GM23338 (cell line): ENCODE measurements at places on chromosomes 4 and X. TPM values are rescaled to one million over a fixed set of nuclear protein-coding genes. Genes with fewer than 3 reads are reported as not detected.
A peak's percentile ranks its signal among the peaks of the same experiment; 100 is the strongest.

GRCh38 chrX:72107320-72107719 lies 24.4 kb downstream of the RTL5 start:
- no peaks in the 10 kb centered on the region for H3K4me1 ChIP-seq
- DNase-seq = peak; percentile 32
- no peaks in the 10 kb centered on the region for H3K36me3 ChIP-seq
- H3K4me3 ChIP-seq = no peak overlapping the region
- no peaks in the 10 kb centered on the region for H3K27me3 ChIP-seq

- H3K4me1 ChIP-seq = peaks cover 82% of the 10 kb centered on the region
- DNase-seq = no peak
- no peak overlapping the region for H3K4me3 ChIP-seq
- peak overlapping the region; percentile 70; the same call in 1 of the 2 replicates for H3K27ac ChIP-seq
- H3K36me3 ChIP-seq = no peaks in the 10 kb centered on the region
Measured at GRCh38 chrX:133350751-133351150, 64.5 kb downstream of the GPC4 start.

GRCh38 chr4:158870626-158871334 lies 102.0 kb downstream of the FNIP2 start:
- H3K36me3 ChIP-seq = no peaks in the 10 kb centered on the region
- peak; percentile 72 for DNase-seq
- no peaks in the 10 kb centered on the region for H3K27me3 ChIP-seq
- H3K27ac ChIP-seq = no peak overlapping the region

- no peaks in the 10 kb centered on the region for H3K27me3 ChIP-seq
- no peak for DNase-seq
- no peak overlapping the region for H3K4me3 ChIP-seq
- no peaks in the 10 kb centered on the region; the same call in 1 of the 2 replicates for H3K4me1 ChIP-seq
Measured at GRCh38 chrX:130772776-130773143, 130.2 kb downstream of the ENOX2 start.

DNA sequence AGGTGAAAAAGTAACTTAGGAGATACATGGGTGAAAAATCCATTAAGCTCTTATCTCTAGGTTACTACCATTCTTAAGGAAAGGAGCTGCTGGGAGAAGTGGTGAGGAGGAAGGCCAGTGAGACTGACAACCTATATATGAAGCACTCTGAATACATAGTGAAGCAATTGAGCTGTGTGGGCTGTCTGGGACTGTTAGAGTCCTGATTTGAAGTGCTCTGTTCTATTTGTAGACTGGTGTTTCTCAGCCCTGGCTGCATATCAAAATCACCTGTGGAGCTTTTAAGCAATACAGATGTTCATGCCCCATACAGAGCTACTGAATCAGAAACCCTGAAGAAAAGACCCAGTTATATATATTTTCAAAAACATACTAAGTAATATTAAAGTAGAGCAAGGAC lies 3.9 kb downstream of the SERTM2 start:
- peaks cover 51% of the 10 kb centered on the region for H3K4me1 ChIP-seq
- H3K27me3 ChIP-seq = no peaks in the 10 kb centered on the region
- no peak overlapping the region for H3K4me3 ChIP-seq
- no peaks in the 10 kb centered on the region for H3K36me3 ChIP-seq
- no peak overlapping the region for H3K27ac ChIP-seq
- DNase-seq = no peak

DNA sequence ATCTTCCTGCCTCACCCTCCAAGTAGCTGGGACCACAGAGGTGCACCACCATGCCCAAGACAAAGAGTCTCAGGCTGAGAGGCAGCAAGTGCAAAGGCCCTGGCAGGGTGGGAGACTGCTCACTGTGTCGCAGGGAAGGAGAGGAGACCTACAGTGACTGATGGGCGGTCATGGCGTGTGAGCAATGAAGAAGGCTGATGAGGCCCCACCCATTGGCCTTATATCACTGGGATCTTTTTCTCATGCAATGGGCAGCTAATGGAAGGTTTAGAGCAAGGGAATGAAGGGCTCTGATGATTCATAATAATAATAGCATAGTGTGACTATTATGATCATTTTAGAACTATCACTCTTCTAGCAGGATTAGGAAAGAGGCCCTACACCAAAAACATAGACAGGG lies 20.9 kb downstream of the FAM9C start:
- H3K4me1 ChIP-seq = peaks cover 8% of the 10 kb centered on the region
- H3K36me3 ChIP-seq = no peaks in the 10 kb centered on the region

DNA sequence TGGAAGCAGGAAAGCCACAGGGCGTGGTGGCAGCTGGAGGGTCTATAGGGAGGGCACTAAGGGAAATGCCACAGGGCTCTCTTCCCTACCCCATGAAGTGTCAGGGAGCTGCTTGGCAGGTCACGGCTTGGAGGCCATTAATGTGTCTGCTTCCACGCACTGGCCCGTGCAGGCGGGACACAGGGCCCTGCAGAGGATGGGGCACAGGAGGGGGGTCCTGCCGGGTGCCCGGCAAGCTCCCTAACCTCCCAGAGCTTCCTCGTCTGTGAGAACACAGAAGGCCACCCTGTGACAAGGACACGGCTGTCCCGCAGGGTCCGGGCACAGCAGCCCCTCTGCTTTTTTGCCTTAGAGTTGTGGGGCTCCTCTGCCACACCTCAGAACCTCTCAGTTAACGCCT lies 25.5 kb downstream of the FAM53A start:
- H3K4me1 ChIP-seq = no peaks in the 10 kb centered on the region
- no peaks in the 10 kb centered on the region for H3K36me3 ChIP-seq
- no peaks in the 10 kb centered on the region for H3K27me3 ChIP-seq
- no peak for DNase-seq
- no peak overlapping the region for H3K27ac ChIP-seq
- H3K4me3 ChIP-seq = no peak overlapping the region

DNA sequence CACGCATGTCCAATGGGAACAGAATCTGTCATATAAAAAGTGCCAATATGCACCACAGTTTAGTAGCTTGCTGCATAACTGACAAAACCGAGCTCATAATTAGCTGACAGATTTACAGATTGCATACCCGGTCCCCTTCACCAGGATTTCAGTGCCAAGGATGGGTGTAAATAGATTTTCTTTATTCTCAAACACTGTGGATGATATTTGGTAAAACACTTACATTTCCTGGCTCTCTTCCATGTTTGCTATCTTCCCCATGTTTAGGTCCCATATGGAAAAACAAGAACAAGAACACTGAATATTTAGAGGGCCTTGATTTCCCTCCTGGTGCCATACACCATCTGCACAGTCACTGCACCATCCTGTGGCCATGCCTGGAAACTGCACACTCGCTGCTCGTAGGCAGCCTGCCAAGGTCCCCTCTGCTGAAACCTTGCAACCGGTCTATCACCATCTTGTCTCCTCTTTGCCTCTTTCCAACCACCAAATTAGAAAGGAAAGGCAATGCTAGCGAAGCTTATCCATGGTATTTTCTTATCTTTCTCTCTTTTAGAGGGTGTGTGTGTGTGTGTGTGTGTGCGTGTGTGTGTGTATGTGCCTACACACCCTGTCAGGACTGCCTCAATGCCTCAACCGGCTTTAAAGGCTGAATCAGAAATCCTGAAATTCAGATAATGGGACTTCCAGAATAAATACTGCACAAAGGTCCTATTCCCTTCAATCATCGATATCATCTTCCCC lies 124.2 kb upstream of the MBNL3 start:
- no peaks in the 10 kb centered on the region for H3K27me3 ChIP-seq
- no peak overlapping the region for H3K27ac ChIP-seq
- no peaks in the 10 kb centered on the region for H3K36me3 ChIP-seq
- H3K4me3 ChIP-seq = no peak overlapping the region

- no peak overlapping the region for H3K4me3 ChIP-seq
- no peaks in the 10 kb centered on the region for H3K27me3 ChIP-seq
- H3K4me1 ChIP-seq = no peaks in the 10 kb centered on the region
- no peaks in the 10 kb centered on the region for H3K36me3 ChIP-seq
Measured at GRCh38 chr4:45078201-45078600, 351.8 kb upstream of the GNPDA2 start.

- H3K27ac ChIP-seq = no peak overlapping the region
- H3K27me3 ChIP-seq = no peaks in the 10 kb centered on the region
- H3K4me3 ChIP-seq = no peak overlapping the region
- no peaks in the 10 kb centered on the region for H3K4me1 ChIP-seq
- no peak for DNase-seq
- no peaks in the 10 kb centered on the region for H3K36me3 ChIP-seq
Measured at GRCh38 chr4:168057412-168057811, 34.9 kb upstream of the ANXA10 start.

GRCh38 chr4:48439988-48440387 lies 43.2 kb upstream of the SLC10A4 start:
- no peaks in the 10 kb centered on the region for H3K36me3 ChIP-seq
- H3K4me3 ChIP-seq = no peak overlapping the region
- H3K4me1 ChIP-seq = peaks cover 3% of the 10 kb centered on the region; the same call in 1 of the 2 replicates
- no peak for DNase-seq
- H3K27me3 ChIP-seq = no peaks in the 10 kb centered on the region

- H3K4me1 ChIP-seq = no peaks in the 10 kb centered on the region
- H3K27ac ChIP-seq = no peak overlapping the region
- H3K36me3 ChIP-seq = no peaks in the 10 kb centered on the region
- no peak overlapping the region for H3K4me3 ChIP-seq
Measured at GRCh38 chr4:184959786-184960185, 58.5 kb upstream of the HELT start.

GRCh38 chr4:112735474-112735951 lies 98.6 kb downstream of the LARP7 start:
- H3K4me3 ChIP-seq = no peak overlapping the region
- H3K36me3 ChIP-seq = no peaks in the 10 kb centered on the region
- peaks cover 31% of the 10 kb centered on the region for H3K4me1 ChIP-seq

MAGEB1 gene
- total RNA-seq = not detected in 2 replicates

LRIT3 gene
- total RNA-seq = 0.14 and 0.43 TPM in 2 replicates

DNA sequence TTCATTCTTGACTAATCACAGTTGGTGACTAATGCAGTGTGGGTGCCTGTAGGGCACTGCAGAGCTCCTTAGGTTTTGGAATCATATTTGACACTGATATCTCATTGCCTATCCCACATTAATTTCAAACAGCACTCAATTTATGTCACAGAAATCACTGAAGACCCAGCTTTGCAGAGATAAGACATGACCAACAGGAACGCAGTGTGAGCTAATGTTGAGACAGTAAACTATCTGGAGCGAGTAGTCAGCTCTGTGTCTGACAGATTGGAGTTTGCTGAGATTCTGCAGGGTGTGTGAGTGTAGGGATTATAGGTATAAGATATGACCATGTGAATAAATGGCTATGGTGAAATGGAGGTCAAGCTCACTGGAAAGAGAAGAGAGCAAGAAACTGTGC lies 1586.1 kb upstream of the AGA start:
- DNase-seq = no peak
- H3K4me1 ChIP-seq = peaks cover 6% of the 10 kb centered on the region; the same call in 1 of the 2 replicates
- H3K36me3 ChIP-seq = no peaks in the 10 kb centered on the region
- H3K27ac ChIP-seq = no peak overlapping the region

GRCh38 chrX:118368398-118368797 lies 22.5 kb downstream of the WDR44 start:
- no peaks in the 10 kb centered on the region for H3K27me3 ChIP-seq
- no peak overlapping the region for H3K27ac ChIP-seq
- H3K36me3 ChIP-seq = no peaks in the 10 kb centered on the region

DNA sequence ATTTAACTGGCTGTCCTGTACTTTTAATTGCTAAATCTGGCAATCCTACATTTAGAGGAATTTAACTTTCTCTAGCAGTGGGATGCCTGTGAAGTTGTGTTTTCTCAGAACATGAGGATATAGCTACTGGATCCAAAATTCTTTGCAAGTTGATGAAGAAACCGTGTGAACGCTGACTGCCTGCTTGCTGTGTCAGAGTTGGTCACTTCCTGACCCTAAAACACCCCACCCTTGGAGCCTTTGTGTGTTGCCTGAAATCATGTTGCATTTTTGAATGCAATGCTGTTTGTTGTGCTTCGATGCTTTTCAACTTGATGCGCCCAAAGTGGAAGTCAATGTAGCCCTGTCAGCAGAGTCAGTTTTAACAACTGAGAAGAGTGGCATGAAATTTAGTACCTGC lies 211.2 kb downstream of the ANK2 start:
- H3K27me3 ChIP-seq = no peaks in the 10 kb centered on the region
- no peak overlapping the region for H3K4me3 ChIP-seq
- H3K4me1 ChIP-seq = no peaks in the 10 kb centered on the region
- H3K36me3 ChIP-seq = 0 out of 2 replicates have a peak, but pooled peaks cover 2% of the 10 kb centered on the region
- DNase-seq = no peak

HERC5 gene
- total RNA-seq = 23.0 and 25.1 TPM in 2 replicates

- H3K4me1 ChIP-seq = no peaks in the 10 kb centered on the region
- H3K36me3 ChIP-seq = no peaks in the 10 kb centered on the region
- no peaks in the 10 kb centered on the region for H3K27me3 ChIP-seq
- H3K4me3 ChIP-seq = no peak overlapping the region
- no peak overlapping the region for H3K27ac ChIP-seq
Measured at GRCh38 chrX:129791336-129791735, 11.6 kb downstream of the SASH3 start.

DNA sequence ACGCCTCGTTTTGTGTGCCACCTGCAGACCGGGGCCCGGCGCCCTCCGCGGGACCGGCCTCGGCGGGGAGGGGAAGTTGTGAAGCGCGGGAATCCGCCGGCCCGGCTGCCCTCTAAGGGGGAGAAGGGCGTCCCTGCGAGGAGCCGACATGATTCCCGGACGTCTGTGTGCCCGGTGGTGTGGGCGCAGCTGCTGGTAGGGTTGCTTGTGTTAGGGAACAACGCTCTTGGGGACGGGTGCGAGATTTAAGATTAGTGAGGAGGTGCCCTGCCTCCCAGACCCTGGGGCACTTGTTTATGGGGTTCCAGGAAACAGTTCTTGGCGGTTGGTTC lies 627 bp downstream of the CDKN2AIP start:
- peak; percentile 63 for DNase-seq
- H3K27ac ChIP-seq = peak overlapping the region; percentile 99
- H3K4me3 ChIP-seq = peak overlapping the region; percentile 85
- H3K27me3 ChIP-seq = no peaks in the 10 kb centered on the region

DNA sequence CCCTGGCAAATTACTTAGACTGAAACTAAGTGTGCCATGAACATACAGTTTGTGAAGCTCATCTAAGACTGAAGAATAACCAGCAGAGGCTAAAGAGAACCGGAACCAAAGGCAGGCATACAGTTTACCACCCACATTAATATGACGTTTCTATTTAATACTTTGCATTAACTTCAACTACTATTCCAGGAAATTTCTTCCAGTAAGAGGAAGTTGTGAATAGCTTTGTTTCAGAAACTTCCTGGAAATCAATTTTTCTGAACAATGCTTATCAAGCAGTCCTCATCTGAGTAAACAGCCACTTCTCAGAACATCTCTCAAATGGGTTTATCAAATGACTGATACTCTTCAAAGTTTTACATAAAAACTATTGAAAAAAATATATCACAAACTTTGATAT lies 252.7 kb downstream of the OPHN1 start:
- no peaks in the 10 kb centered on the region for H3K4me1 ChIP-seq
- no peak for DNase-seq
- H3K27ac ChIP-seq = no peak overlapping the region
- no peak overlapping the region for H3K4me3 ChIP-seq
- no peaks in the 10 kb centered on the region for H3K27me3 ChIP-seq
- no peaks in the 10 kb centered on the region for H3K36me3 ChIP-seq

DNA sequence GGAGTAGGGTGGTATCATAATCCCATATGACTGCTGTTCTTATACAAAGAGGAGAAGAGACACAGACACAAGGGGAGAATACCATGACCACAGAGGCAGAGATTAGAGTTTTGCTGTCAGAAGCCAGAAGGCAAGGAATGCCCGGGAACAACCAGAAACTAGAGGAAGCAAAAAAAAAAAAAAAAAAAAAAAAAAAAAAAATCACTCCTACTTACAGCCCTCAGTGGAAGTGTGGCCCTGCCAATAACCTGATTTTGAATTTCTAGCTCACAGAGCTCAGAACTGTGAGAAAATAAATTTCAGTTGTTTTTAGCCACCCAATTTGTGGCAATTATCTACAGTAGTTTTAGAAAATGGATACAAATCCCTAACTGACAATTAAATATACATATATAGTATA lies 30.4 kb upstream of the UBE2NL start:
- no peaks in the 10 kb centered on the region for H3K27me3 ChIP-seq
- H3K36me3 ChIP-seq = no peaks in the 10 kb centered on the region
- H3K4me1 ChIP-seq = no peaks in the 10 kb centered on the region
- DNase-seq = no peak
- H3K27ac ChIP-seq = no peak overlapping the region
